DMS79 treated with DMSO at 0.1 percent for 48 hours (cell line): ENCODE measurements at places on chromosomes 3 and 15.

- no peak for DNase-seq
These were observed 286.7 kb upstream of the PROK2 start for GRCh38 chr3:72071624-72072023.

GRCh38 chr3:16288664-16289063 lies 23.7 kb downstream of the OXNAD1 start:
- no peak for DNase-seq

GRCh38 chr3:170500995-170501394 lies 82.3 kb downstream of the CLDN11 start:
- DNase-seq: no peak

GRCh38 chr3:7760718-7761117 lies 740.9 kb upstream of the LMCD1 start:
- DNase-seq: no peak

- DNase-seq: no peak
These were observed 60.6 kb downstream of the TCF12 start for GRCh38 chr15:56978898-56979662.

GRCh38 chr15:25850154-25851111 lies 12.7 kb downstream of the ATP10A start:
- DNase-seq: no peak

DNA sequence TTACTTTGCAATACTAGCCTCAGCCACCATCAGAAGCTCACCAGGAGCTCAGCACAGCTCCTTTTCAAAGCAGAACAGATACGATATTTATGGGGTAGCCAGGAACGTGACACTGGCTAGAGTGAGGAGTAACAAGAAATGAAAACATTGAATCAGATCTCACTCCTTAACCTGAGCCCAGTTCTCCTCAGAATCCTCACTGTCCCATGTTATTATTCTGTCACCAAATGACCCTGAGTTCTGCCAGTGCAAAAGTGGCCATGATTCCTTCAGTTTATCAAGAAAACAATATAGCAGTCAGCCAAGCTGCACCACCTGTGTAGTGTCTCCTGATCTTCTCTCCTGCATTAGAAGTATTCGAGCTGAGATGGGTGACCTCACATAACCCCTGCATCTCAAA lies 956.7 kb downstream of the TUSC7 start:
- DNase-seq: peak; percentile 35

DNA sequence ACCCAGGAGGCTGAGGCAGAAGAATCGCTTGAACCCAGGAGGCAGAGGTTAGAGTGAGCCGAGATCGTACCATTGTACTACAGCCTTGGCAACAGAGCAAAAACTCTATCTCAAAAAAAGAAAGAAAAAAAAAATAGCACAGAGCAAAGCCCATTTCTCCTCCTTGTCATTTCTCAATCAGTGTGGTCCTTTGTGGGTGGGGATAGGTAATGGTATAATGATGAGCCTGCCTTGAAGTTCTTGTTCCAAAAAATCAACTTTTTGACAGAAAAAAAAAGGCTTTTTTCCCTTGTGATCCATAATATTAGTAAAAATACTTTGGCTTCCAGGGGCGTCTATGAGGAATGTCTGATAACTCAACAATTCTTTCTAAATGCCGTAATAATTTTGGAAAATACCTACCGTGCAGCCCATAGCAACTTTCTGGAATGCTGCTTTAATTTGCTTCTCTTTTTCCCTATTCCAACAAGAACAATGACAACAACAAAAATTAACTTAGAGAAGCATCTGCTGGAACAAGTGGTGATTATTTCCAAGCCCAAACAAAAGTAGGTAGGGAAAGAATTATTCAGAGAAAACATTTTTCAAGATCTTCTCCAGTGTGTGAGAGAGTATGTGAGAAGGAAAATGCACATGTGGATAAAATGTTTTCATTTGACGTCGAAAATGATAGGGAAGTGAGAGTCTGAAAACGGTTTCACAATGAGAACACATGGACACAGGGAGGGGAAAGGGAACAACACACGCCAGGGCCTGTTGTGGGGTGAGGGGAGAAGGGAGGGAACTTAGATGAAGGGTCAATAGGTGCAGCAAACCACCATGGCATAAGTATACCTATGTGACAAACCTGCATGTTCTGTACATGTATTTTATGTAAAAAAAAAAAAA lies 337.8 kb downstream of the RBMS3 start:
- DNase-seq: no peak

GRCh38 chr15:49320351-49320750 lies 102.7 kb upstream of the FGF7 start:
- DNase-seq: no peak

GRCh38 chr3:149454746-149455145 lies 19.8 kb upstream of the TM4SF4 start:
- no peak for DNase-seq

DNA sequence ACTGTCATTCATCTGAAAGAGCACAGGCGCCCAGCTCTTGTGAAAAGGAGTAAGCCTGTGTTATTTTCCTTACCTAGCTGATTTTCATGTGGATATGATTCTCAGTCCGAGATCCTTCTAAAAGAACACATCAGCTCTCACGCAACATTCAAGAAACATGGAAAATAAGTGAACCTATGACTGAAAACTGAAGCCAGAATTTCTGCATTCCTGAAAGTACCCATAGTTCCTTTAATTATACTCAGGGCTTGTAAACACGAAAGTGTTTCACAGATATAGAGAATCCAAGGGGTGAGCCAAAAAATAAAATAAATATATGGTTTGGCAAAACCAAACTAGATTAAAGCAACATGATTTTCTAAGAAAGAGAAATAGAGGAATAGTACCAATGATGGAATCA lies 100.8 kb upstream of the CHMP2B start:
- no peak for DNase-seq

DNA sequence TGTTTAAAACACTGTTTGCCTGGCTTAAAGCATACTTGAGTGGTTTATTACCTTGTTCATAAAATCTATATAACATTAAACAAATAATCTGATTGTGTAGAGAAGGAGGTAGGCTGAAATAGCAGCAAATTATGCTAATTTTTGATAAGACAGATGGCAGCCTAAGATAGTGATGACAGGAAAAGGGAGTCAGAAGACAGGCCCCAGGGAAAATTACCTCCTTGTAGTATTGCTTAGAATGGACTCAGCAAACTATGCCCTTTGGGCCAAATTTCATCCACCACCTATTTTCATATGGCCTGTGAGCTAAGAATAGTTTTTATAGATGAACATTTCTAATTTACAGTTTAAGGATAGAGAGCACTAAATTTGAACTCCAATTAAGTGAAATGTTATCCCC lies 37.8 kb downstream of the CHD2 start:
- no peak for DNase-seq

GRCh38 chr3:29311795-29312194 lies 30.9 kb downstream of the RBMS3 start:
- DNase-seq: no peak

- DNase-seq: no peak
These were observed 28.1 kb upstream of the PLSCR4 start for GRCh38 chr3:146279013-146279412.

- DNase-seq: no peak
These were observed 17.0 kb downstream of the SYNM start for GRCh38 chr15:99121691-99122410.

DNA sequence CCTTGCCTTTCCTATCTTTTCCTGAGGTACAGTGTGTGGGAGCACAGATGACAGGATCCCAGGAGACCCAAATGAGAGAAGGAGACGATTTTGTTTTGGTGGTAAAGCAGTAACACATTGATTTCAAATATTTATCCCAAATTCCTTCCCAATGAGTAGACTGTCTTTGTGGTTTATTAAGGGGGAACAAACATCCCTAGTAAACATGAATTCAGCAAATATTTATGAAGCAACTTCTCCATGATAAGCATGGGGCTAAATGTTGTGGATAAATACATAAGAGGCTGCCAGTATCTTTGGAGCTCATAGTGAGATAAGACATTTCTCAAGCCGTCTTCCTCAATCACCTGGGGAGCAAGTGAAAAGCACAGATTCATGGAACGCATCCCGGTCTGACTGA lies 460.8 kb upstream of the CFAP20DC start:
- no peak for DNase-seq

GRCh38 chr3:125126323-125126722 lies 70.5 kb upstream of the HEG1 start:
- no peak for DNase-seq

- DNase-seq: no peak
These were observed 8.2 kb downstream of the TRNT1 start for GRCh38 chr3:3134750-3135448.

DNA sequence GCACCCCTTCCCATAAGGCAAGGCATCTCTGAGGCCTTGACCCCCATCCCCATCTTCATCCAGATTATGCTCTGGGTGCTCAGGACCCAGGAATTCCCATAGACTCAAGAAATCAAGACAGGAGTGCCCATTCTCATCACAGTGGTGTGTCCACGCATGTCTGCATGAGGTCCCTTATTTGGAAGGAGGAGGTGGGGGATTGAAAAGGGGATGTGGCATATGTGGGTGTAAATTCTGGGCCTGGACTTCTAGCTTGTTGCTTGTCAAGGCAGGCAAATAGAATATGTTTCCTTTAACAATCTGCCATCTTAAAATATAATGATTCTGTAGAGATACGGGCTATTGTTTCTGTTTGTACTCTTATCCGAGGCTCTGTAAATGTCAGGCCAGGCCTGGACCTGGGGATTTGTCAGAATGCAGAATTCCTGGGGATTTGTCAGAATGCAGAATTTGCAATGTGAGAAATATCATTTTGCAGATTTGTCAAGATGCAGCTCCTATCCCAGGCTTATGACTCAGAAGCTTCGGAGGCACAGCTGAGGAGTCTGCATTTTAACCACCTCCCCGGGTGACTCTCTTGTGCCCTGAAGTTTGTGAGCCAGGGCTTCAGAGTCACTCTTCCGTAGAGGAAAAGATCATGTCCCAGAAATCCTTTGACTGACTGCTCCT lies 157.8 kb downstream of the SV2B start:
- no peak for DNase-seq

GRCh38 chr3:49377483-49377882 lies 19.3 kb upstream of the GPX1 start:
- DNase-seq: no peak

DNA sequence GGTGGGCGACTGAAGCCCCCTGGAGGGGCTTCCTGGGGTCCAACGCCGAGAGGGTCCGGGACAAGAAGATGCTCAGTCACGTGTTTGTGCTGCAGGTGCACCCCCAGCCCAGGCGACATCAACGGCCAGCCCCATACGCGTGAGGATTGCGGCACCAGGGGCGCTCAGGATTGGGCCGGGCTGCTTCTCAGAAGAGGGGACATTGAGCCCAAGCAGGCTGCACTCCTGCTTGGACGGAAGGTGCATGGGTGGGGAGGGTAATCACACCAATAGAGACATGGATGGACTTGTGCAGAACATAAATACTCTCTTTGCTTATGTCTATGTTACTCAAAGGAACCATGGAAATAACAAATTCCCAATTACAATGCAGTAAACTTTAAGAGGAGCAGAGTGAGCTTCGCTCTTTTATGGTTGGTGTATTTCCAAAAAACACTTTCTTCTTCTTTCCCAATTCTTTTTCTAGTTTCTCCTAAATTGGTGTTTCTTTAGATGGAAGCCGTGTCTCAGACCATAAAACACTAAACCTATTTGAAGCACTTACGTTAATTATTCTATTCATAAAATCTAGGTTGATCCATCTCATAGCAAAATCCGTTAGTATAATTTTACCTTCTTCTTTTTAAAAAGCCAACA lies 182.7 kb downstream of the GOLGA6L6 start:
- DNase-seq: no peak
